ENCODE measurements at places on chromosomes 1 and 21.

DNA sequence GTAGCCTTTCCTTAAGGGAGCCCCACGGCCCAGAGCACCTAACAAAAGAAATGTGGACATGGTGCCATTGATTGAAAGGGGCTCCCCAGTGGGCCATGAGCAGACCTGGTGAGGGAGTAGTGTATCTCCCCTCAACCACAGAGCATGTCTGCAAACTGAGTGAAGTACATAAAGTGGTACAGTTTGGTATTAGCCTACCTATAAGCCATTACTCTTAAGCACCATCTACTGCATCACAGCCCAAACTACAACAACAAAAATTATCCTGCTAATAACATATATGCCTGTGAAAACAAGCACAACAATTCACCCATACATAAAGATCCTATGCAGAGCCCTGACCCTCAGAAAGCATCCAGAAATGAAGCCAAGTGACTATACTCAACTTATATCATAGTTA, 407.8 kb downstream of the PTPRC start:
- DNase-seq: peak; percentile 48

- DNase-seq: peak; percentile 62
Observed at GRCh38 chr21:23401278-23401677, 2206.0 kb downstream of the MRPL39 start.

DNA sequence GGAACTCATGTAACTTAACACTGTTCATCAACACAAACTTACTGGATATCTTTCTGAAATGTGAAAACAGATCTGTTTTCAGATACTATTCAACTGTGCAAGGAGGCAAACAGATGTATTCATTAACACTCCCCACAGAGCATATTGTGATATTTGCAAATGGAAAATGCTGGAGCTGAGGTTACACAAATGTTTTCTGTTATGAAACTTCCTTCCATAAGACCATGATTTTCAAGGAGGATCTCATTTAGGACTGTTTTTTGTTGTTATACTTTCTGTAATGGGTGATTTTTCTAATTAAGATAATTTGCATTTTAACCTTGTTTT, 56.1 kb downstream of the GABPA start:
- DNase-seq: peak; percentile 32

- DNase-seq: peak; percentile 68
Observed at GRCh38 chr1:17606826-17607440, 67.4 kb downstream of the ARHGEF10L start.

- no peak for DNase-seq
Observed at GRCh38 chr1:30330644-30331043, 392.7 kb downstream of the MATN1 start.

GRCh38 chr1:43172527-43172972, 420 bp downstream of the CFAP57 start:
- peak; percentile 88 for DNase-seq

DNA sequence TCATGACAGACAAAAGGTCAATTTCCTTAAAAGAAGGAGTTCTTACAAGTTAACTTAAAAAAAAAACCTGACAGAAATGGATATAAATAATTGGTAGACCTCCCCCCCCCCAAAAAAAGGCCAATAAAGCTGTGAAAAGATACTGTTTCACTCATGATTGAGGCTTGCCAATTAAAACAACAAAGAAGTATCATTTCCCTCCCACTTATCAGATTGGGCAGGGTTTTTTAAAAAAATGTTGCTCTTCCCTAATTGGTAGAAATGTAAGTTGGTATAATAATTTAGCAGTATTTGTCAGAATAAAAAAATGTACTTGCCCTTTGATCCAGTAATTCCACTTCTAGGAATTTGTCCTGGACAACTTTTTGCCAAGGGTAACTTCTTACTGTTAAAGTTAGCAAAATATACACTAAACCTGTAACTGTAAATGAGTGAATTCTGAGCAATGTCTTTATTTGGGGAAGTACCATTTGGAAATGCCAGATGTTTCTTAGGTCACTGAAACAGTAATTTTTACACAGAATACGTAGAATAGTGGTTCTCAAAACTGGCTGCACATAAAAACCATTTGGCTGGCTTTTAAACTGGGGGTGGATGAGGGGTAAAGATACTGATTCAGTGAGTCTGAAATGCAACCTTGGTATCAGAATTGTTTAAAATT, 17.5 kb downstream of the RNF2 start:
- DNase-seq: peak; percentile 59

- DNase-seq: peak; percentile 25
Observed at GRCh38 chr1:182292193-182292741, 99.3 kb downstream of the GLUL start.

- DNase-seq: peak; percentile 80
Observed at GRCh38 chr1:84164161-84164560, 20.1 kb downstream of the PRKACB start.

GRCh38 chr21:42296501-42296900, 18.7 kb downstream of the TFF3 start:
- DNase-seq: no peak

GRCh38 chr21:33988237-33989017, 72.8 kb upstream of the ATP5PO start:
- DNase-seq: no peak

DNA sequence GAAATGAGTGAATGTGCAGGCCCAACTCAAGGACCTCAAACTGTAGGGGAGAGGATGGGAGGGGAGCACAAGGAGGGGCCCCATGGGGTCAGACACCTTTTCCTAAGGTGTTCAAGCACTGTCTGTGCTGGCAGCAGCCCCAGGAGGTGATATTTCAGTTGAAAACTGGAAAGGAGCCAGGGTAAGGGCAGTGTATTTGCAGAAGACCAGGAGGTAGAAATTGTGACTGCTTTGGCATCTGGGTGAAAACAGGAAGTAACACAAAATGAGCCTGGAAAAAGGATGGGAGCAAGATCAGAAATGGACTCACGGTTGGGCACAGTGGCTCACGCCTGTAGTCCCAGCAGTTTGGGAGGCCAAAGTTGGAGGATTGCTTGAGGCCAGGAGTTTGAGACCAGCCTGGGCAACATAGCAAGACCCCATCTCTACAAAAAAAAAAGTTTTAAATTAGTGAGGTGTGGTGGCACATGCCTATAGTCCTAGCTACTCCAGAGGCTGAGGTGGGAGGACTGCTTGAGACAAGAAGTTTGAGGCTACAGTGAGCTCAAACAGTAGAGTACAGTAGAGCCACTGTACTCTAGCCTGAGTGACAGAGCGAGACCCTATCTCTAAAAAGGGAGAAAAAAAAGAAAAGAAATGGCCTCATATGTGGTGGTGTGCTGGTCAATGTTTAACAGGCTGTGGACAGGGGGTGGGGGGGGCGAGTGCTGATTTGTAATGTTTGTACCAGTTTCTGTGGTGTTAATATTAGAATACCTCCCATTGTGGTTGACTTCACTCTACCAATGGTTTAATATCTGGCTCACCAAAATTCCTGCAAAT, 76.2 kb upstream of the ANGPTL1 start:
- DNase-seq: no peak

DNA sequence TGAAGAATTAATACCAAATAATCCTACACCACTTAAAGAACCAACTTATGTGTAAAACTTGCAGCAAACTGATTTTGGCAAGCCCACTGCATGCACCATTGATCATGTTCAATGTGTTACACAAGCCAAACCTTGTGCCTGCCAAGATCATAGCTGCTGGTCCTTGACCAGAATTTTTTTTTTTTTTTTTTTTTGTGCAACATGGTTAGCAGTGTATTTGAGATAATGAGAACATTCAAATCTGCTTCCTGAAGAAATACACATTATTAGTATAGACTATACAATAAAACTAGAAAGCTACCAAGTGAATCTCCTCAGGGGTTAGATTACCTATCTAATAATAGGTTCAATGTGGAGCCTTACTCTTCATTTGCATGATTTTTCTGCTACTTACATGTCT, 421.0 kb downstream of the MRPL39 start:
- no peak for DNase-seq

GRCh38 chr1:153682730-153683129, 4.2 kb downstream of the NPR1 start:
- no peak for DNase-seq

DNA sequence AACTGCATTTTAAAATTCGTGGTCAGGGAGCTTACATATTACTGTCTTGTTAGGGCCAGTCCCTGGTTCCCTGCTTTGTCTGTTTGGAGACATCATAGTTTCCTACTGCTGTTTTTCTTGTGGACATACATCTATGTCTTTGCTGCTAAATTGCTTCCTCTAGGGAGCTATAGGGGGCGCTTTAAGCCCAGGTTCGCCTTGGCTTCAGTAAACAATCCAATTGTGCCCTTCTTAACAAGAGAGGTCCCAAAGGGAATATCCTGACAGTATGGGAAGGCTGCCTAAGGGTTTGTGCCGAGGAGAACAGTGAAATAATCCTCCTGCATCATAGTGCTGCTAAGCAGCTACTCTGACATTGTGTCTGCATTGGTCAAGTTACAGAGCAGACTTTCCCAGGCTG, 112.5 kb downstream of the USH2A start:
- DNase-seq: peak; percentile 78

DNA sequence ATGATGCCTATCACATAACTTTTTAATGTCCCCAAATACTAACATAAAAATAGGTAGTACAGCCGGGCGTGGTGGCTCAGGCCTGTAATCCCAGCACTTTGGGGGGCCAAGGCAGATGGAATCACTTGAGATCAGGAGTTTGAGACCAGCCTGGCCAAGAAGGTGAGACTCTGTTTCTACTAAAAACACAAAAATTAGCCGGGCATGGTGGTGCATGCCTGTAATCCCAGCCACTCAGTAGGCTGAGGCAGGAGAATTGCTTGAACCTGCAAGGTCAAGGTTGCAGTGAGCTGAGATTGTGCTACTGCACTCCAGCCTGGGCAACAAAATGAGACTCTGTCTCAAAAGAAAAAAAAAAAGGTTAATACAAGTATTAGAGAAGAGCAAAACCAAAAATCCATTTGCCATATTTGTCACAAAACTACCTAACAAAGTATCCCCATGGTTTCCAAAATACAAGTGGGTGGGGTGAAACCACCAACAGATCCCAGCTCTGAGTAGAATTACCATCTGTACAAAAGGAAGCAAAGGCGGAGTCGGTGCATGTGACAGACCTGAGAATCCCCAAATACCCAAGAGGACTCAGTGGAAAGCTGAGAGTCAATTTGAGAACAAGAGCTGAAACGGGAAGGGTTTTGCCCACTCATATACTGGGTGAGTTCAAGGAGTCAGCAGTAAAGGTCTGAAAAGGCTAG, 113.2 kb downstream of the TOMM20 start:
- no peak for DNase-seq

GRCh38 chr1:75257424-75257823, 123.2 kb downstream of the LHX8 start:
- no peak for DNase-seq

- DNase-seq: no peak
Observed at GRCh38 chr21:44791993-44792392, 9.6 kb downstream of the UBE2G2 start.

- peak; percentile 73 for DNase-seq
Observed at GRCh38 chr1:204408074-204408507, 3.5 kb downstream of the PPP1R15B start.

DNA sequence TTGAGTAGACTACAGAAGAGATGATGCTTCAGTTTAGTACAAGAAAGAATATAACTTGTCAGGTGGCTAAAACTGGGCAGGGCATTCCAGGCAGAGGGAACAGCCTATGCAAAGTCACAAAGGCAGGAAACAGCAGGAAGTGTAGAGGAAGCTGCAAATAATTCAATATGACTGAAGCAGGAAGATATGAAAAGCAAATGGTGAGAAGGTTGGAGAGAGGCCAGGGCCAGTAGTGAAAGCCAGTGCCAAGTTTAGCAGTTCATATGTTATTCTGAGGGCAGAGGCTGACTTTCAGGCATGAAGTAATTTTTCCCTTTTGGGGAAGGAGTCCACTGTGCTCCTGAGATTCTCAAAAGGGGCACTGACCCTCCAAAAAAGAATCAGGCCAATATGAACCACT, 8.0 kb upstream of the YBX1 start:
- no peak for DNase-seq

GRCh38 chr1:212816567-212817278, 25.0 kb downstream of the TATDN3 start:
- DNase-seq: no peak

DNA sequence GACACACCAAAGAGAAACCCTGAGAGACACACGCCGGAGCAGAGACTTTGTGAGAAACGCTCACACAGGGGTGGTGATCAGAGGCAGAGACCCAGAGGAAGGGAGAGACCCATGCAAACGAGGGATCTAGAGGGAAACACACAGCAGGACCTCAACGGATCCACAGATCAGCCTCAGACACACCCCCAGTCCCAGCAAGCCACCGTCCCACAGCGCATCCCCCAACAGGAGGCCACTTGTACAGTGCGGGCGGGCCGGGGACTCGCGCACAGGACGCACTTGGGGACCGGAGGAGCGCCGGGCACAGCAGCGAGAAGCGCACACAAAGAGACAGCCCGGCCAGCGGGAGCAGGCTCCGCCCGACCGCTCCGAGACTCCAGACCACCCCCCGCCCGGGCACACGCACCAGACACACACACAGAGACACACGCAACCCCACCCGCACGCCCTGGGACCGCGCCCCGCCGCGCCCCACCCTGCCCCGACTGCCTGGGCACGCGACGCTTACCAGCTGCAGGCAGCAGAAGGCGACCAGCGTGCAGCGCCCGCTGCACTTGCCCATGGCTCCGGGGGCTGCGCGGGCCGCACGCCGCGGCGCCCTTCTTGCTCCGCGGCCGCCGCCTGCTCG, 587 bp downstream of the NKAIN1 start:
- DNase-seq: no peak

DNA sequence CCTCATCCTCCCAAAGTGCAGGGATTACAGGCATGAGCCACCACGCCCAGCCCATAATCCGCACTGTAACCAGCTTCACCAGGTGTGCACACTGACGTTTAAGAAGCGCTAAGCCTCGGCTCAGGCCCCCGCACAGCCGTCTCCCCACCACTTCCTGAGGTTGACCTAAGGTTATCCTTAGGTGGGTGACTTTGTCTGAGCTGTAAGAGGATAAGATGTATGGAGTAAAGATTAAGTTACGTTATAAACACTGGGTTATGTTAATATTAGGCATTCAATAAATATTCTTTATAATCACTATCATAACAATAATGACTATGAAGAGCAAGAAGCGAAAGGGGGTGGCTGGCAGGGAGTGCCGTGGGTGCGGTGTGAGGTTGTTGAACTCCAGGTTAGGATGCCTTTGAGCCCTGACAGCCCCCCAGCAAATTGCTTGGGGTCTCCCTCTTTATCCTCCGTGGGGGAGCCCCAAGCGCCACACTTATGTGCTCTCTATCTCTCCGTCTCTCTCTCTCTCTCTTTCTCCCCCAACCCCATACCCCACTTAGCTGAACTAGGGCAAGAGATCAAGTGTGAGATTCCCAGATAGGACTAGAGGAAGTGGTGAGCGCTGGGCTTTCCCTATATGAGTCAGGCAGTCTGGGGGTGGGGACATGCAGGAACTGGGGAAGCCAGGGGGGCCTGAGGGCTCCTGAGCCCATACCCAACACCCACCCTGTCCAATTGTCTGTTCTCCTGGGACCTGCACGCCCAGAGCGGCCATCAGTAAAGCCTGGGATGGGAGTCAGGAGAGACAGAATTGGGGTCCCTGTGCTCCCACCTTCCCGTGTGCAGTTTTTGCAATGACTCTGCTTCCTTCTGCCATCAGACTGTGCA, 7.6 kb downstream of the EFHD2 start:
- DNase-seq: peak; percentile 85

DNA sequence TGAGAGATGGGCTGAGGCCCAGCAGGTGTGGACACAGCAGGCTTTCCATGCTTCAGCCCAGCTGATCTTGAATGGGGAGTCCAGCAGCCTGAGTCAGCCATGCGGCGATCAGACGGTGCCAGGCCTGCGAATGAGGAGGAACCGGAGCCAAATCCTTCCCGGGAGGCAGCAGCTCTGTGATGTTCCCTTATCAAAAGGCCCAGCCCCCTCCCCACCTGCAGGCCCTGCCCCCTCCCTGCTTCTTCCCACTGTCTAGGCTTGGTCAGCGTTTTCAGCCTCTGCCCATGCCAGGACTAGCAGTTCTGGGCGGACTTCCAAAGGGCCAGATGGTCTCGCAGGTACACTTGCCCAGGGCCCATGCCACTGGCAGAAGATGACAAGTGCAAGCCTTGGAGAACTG, 253.8 kb downstream of the KAZN start:
- no peak for DNase-seq

Measured in OCI-M1 (cell line).